ENCODE measurements at places on chromosomes 1 and 21.
A peak's percentile ranks its signal among the peaks of the same experiment; 100 is the strongest.

GRCh38 chr1:202656057-202656456 lies 54.2 kb downstream of the SYT2 start:
- DNase-seq, result no peak

DNA sequence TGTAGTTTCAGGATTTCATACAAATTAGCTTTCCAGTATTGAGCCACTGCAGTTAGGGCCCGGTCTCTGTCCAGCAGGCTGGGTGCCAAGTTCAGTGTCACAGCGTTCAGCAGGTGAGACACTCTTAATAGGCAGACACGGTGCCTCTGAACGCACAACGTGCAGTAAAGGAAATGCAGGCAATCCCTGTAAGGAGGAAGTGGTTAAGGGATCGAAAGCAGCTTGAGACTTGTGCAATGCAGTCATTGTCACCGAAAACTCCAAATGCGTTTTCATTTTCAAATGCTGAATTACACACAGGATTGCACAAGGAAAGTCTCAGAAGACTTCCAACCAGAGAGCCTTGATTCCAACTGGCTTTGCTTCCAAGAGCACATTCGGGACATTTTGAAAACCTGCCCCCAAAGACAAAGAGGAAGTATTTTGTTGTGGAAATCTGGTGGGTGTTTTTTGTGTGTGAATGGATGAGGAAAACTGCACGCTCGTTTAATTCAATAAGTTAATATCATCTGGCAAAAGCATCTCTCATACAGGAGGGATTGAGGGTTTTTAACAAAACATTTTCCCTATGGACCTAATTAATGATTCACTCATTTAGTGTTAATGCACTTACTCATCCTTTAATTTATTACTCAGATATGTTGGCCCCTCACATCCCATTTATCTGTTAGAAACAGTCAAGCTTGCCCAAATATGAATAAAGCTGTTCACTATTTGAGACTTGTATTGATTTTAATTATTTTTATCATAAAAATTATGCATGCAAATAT lies 61.6 kb downstream of the PTGS2 start:
- peak; percentile 51 for DNase-seq

GRCh38 chr1:236524895-236525184 lies 1.1 kb downstream of the LGALS8 start:
- DNase-seq, result no peak

- DNase-seq, result no peak
These were observed 91.2 kb downstream of the AJAP1 start for GRCh38 chr1:4745560-4745959.

DNA sequence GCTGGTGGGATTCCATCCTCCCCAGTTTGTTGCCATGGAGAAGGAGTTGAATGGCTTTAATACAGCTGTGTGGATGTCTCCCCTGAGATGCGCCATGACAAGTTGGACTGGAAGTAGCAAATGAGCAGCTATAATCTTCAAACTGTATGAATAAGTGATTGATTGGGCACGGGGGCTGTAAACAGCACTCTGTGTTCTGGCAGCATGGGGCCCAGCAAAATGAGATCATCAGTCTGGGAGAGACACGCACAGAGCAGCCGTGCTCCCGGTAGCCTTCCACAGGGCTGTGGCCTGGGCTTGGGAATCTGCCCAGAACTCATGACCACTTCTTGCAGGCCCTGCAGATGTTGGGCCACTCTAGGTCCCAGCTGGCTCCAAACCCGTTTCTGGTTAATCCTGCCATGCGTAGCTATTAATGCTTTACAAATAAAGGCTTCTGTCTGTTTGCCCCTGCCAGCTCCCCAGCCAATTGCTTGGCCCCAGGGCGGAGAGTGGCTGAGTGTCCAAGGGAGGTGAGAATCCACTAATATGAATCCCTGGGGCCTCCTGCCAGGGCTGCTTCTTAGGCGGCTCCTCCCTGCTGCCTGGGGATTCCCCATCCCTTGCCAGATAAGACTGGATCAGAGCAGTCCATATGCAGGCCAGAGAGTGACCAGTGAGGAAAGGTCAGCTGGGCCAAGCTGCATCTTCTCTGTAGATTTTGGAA lies 642.9 kb downstream of the AJAP1 start:
- no peak for DNase-seq

DNA sequence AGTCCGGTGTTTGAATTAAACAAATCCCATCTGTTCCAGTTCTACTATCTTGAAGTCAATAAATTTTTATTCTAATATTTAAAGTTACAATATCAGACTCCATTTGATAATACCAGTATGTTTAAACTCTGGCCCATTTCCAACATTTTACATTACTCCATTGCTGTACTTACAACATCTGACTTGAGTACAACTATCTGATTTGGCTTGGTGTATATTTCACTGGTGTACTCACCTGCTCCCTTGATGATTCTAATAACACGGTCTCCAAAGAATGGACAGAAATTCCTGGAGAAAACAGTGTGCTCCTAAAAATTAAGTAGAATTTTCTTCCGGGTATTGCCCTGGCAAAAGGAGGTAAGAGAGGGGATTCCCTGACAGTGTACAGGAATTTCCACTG lies 680.5 kb upstream of the ADAMTS5 start:
- no peak for DNase-seq

GRCh38 chr1:55374216-55374615 lies 159.1 kb upstream of the USP24 start:
- DNase-seq, result no peak

DNA sequence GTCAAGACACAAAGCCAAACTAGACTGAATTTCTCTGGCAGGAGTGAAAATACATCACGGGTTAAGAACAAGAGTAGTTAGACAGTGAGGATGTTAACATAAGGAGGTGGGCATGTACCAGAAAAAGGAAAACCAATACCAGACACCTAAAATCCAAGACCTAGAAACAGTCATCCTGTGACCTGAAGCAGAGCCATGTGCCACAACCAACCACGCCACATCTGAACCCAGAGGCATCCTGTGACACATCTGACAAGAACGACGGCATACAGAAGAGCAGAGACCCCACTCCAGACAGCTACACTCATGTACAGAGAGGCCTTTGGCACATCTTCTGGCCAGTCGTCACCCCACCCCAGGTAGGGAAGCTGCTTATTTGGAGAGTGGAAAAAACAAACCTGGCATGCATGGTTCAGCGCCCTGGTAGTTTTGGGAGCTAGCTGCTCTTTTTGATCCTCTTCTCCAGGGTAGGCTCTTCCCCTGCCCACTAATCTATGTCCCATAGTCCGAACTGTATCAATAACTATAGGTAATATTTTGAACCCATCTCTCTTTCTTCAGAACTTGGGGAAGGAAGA lies 72.1 kb downstream of the SLC45A1 start:
- no peak for DNase-seq

DNA sequence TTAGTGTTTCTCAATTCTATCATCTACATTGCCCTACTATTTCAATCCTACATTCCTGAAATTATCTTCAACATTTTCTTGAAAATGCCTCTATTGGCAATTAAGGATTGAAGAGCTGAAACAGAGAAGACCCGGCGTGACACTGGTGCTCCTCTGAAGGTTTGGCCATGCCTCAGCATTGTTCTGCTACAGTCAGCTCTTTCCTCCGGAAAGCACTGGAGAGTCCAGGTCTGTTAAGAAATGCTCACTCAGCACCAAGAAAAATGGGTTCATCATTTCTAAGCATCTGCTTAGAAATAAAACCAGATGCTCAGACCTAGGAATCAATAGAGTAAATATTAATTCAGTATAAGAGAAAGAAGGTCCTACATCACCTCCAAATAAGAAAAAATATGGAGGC lies 58.8 kb downstream of the WARS2 start:
- DNase-seq, result no peak

- DNase-seq, result no peak
These were observed 52.7 kb upstream of the EIF4G3 start for GRCh38 chr1:21229246-21230000.

GRCh38 chr21:36698981-36699545 lies at the start of gene SIM2:
TSS of gene SIM2 (plus strand) at chr21:36699115. CDS start at chr21:36699747, 632 bp downstream.
- no peak for DNase-seq

- DNase-seq, result no peak
These were observed 22.4 kb downstream of the PTTG1IP start for GRCh38 chr21:44850905-44851657.

DNA sequence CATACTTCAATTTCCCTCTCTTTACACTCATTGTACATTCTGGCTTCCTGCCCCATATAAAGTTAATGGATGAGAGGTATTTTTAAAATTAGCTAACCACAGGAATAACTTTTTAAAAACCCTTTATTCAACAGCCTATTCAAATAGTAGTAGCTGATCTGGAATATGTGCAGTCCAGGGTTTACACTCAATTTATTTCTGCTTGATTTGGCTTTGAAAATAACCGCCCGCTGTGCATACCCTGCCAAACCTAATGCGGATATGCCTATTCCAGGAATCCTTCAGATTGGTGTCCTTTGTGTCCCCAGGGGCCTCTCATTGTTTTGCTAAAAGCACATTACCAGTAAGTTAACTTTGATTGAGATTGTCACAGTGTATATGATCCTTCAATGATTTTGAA lies 1686.2 kb downstream of the PLA2G4A start:
- no peak for DNase-seq

DNA sequence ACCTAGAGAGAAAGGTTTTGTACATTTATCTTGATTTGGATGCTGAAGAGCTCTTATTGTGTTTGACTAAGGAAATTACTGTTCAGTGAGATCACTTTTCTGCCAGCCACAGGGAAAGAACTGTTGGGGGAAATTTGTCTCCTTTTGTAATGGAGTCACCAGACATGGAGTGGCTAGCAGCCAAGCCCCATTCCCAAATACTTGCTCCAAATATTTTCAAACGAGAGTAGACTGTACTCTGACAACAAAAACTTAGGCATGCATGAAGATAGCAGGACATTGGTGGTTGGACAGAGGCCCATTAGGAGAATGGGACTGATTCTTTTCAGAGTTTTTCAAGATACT lies 21.1 kb downstream of the IPO9 start:
- peak; percentile 83 for DNase-seq

DNA sequence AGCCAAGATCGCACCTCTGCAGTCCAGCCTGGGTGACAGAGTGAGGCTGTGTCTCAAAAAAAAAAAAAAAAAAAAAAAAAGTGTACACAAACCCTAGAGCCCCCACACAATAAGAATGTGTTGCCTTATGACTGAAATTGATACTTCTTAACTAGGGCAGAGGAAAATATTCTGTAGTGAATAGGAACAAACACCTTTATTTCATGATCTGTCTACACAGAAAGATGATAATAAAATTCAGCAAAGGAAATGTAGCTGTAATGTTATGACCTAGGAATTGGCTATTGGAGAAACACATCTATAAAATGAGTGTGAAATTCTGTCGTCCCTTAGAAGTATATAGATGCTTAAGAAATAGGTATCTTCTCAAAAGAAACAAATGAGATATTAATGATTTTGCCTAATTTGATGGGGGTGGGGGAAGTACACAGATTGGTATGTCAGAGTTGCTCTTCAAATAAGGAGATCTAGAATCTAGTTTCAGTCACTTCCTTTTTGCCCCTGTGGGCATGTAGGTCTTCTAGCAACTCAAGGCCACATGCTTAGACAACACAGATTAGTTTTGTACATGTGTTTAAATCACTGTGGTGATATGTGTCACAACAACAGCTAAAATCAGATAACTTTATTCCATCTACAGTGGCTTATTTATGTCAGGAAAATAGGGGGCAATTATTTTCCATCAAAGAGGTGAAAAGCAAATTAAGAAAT lies 10.7 kb upstream of the GPR25 start:
- DNase-seq, result no peak

Data from AG08395 (cell line).